Stimulated activated CD8-positive, alpha-beta memory T cell treated with anti-CD3 and anti-CD28 coated beads, Interleukin-7, amount 100 ng/mL, for 4 hours (primary cell): ENCODE measurements at places on chromosomes 5 and 9.

GRCh38 chr9:8850914-8851313 is 1051.3 kb upstream of the DMAC1 start:
- DNase-seq, result no peak

GRCh38 chr5:37055383-37055990 is 178.9 kb downstream of the NIPBL start:
- no peak for DNase-seq

DNA sequence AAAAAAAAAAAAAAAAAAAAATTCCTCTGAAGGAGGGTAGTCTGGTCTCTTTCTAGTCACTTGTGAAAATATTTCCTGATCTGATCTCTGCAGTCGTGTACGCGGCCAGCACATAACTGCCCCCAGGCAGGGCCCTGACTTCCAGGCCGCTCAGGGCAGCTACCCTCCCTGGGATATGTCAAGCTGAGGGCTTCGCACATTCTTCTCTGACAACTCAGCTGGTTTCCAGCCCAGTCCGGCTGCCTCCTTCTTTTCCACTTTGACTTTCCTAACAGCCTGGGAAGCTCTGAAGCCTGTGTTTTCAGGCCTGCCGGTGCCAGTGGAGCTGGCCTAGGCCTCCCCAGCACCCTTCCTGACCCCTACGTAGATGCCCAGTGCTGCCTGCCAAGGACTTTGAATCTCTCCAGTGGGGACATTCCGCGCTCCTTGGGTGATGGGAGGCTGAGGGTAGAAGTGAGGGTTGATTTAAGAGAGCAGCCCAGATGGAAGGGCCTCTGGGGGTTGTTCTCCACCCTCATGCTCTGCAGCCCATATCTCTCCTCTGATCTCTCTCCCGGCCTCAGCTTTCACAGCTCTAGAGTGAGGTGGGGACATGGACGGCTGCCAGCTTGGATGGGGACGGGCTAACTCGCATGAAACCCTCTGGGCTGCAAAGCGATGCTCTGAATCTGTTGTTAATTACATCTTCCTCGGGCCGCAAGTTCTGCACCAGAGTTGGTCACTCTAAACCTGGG is 20.7 kb downstream of the COL5A1 start:
- DNase-seq, result no peak

- no peak for DNase-seq
Observed at GRCh38 chr5:28430565-28431178, 1392.3 kb upstream of the CDH9 start.

DNA sequence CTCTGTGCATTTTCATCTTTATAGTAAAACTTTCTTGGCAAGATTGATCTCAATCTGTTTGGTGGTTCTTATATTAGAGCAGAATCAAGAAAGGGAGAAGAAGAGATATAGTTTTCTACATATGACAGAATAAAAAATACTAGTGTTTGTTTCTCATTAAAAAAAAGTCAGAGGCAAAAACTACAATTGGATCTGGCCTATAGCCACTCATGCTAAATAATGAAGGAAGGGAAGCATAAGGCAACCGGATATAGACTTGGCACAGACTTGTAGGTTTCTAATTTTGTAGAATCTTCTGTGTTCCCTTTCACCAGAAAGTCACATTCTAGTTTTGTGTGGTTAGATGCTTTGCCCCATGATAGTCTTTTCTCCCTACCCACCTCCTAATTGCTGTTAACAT is 306.2 kb downstream of the PIK3R1 start:
- DNase-seq, result no peak

- peak; percentile 3 for DNase-seq
Observed at GRCh38 chr5:172361566-172362238, 78.1 kb upstream of the UBTD2 start.

DNA sequence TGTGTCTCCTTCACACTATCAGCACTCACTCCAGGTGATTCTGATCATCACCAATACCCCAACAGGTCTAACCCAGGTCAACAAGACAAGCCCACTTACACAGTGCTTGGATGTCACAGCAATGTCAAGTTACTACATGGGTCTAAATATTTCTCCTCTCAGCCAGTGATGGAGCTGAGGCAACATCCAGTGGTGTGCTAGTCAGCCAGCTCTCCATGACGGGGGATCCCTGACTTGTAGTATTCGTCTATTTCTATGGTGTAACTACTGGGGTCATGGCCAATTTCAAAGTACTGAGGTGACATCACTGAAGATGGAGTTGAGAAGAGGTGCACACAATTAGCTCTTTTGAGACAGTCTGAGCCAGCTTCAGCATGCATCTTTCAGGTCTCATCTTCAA is 31.1 kb downstream of the ADRB2 start:
- DNase-seq, result no peak

DNA sequence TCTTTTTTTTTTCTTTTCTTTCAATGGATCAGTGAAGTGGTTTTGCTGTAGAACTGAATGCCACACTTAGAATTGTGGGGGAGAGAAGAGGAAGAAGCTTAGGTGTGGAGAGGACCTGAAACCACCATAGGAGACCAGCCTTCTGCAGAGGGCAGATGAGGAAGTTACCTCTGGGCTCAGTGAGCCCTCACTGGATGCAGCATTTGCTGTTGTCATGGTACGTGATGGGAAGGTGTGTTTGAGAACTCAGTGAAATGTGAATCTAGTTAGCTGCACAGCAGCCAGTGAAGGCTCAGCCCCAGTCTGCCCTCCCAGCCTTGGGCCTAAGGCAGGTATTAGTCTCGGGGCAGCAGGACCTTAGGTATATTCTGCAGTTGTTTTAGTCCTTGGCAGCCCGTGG is 17.5 kb downstream of the CYFIP2 start:
- DNase-seq, result no peak

GRCh38 chr5:40679913-40680681 is at the start of gene PTGER4:
Gene PTGER4, plus strand, starts transcription at chr5:40679915. Its CDS starts 1,079 bp downstream, at chr5:40680994.
- DNase-seq, result no peak

DNA sequence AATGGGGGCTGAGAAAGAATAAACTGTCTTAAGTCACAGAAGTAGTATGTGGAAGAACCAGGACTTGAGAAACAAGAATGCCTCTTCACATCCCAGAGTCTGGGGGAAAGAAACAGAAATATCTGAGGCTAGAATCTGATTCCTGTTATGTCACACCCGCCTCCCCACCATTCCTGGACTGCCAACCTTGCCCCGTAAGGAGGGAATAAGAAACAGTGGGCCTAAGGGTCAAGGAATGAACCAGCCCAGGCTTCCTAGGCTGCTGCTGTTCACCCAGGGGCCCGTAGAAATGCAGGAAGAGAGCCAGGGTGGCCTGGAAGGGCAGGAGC is 4.3 kb downstream of the PCDH1 start:
- DNase-seq, result no peak

GRCh38 chr9:88807426-88807825 is 183.8 kb upstream of the S1PR3 start:
- no peak for DNase-seq

GRCh38 chr9:129934780-129935179 is 99.5 kb downstream of the USP20 start:
- DNase-seq, result no peak

GRCh38 chr9:125100822-125101221 is 42.5 kb downstream of the SCAI start:
- no peak for DNase-seq

DNA sequence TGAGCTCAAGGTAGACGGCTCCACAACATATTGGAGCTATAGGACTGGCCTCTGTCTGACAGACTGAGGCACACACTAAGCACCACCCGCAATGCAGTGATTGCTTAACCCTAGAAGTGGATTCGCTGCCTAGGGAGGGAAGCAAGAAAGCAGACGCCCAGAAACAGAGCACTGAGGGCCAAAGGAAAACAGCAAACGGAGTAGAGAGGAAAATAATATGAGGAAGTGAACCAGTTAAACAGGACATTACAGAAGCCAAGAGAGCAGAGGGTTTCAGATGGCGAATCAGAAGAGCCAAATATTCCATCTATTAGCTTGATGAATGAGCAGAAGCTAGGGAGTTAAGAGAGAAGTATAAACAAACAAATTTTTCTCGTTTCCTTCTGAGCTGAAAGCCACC is 139.2 kb upstream of the LHFPL2 start:
- no peak for DNase-seq

DNA sequence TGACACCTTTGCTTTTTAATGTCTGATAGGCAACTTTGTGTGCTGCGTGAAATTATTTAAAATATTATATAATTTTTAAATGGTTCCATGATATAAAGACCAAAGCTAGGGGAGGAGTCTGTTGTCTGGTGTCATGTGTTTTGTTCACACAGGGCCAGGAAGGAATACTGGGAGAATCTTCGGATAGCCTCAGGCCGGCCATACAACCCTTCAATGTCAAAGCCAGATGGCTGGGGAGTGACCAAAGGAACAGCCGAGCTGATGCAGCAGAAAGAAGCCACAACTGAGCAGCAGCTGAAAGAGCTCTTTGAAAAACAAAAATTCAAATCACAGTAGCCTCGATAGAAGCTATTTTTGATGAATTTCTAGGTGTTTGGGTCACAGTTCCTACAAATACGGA is 19.2 kb downstream of the BHMT start:
- no peak for DNase-seq

DNA sequence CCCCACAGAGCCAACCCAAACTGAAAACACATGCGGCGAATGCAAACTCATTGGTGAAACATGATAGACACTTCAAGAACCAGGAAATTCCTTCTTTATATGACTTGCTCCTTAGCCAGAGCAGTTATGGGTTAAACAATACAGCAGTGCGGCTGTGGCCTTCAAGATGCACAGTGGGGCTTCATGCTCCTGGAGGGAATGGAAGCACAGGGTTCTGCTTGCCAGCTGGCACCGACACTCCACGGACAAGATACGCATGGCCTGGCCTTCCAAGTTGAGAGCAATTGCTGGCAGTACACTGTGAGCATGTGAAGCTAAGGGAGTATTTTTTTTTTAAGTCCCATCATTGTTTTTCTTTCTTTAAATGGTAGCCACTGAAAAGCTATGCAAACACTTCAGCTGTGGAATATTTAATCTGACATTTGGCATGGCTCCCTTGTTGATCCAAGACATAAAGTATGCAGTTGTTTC is 451.6 kb upstream of the CD180 start:
- DNase-seq, result no peak

- DNase-seq, result no peak
Observed at GRCh38 chr5:138138949-138139780, at the start of gene NME5. Gene NME5, minus strand, starts transcription at chr5:138139428. Its CDS starts 648 bp downstream, at chr5:138138780.

GRCh38 chr5:172898218-172898842 is 60.9 kb upstream of the RPL26L1 start:
- no peak for DNase-seq

DNA sequence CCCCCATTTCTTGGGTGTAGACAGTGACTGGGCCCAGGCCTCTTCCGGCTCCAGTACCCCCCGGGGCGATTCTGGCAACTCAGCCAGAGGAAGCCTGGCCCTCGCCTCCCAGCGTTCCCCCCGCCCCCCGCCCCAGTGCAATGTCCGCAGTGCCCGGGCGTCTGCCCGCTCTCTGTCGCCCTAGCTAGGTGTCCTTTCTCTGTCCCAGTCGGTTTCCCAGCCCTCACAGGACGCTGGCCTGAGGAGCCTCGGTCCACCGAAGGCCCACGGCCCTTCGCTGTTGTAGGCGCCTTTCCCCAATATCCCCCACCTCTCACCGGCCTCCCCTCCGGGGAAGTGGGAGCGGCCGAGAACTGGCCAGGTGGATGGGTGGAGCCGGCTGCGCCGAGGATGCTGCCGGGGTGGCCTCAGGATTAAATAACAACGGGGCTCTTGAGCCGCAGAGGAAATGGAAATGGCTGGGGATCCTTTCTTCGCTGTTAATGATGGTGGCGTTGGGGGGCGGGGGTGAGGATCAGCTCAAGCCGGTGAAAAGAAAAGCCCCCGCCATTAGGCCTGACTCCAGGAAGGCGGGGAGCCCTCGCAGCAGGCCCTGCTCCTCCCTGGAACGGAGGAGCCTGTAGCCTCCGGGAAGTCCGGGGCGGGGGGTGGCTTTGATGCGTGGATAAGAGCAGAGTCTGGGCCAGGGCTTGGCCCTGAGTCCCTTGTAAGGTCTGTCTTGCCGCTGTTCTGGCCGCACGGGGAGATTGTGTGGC is 1.1 kb upstream of the SPRY4 start:
- DNase-seq, result no peak

DNA sequence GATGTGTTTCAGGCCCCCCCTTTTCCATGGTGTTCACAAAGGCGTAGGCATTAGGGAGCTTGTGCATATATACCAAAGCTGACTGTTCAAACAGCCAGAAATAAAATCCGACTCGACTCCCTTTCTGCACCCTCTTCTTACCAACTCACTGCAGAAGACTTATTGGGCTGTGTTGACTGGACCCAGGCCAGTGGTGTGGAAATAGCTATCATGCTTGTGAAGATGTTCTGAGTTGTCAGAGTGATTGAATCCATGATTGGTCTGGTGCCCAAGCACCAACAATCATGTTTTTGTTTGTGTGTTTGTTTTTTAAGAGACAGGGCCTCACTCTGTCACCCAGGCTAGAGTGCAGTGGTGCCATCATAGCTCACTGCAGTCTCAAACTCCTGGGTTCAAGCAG is 21.6 kb downstream of the TJP2 start:
- no peak for DNase-seq

DNA sequence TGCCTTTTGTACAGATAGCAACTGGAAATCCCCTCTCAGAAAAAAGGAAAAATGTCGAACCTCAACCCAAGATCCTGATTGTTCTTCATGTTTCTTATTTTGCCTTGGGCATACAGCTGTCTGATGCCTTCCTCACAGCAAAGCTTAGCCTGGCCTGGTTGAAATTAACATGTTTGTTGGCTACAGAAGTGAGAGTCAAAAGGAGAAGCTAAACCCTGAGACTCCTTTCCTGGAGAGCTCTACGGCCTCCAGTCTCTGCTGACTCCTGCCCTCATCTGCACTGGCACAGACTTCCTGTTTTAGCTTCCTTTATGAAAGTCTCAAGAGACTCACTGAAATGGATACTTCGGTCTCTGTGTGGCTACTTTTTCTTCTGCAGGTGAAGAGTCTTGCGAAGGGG is 186.7 kb downstream of the PARP8 start:
- DNase-seq, result no peak

DNA sequence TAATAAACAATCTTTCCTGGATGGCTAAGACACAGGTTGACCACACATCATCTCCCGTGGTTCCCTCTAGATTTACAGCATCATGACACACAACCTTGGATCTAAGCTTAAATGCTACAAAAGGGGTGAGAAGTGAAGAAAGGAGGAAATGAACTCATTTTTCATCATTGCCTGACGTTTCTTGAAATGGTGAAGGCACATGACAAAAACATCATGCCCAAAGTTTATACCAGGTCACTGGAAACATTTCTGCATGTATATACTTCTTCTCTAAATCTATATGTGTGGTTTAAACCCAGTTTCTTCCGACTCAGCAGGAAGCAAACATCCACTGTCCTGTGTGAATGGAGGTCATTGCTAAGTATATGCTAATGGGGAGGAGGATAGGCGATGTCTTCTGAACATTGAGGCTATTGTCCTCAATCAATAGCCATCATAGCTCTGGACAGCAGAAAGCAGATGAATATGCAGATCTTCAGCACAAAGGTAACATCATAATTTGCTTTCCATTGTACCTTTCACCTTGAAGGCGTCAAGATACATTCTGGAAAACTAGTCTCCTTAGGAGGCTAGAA is 137.4 kb downstream of the MED27 start:
- no peak for DNase-seq

- DNase-seq, result no peak
Observed at GRCh38 chr9:110006657-110007056, 201.3 kb downstream of the C9orf152 start.
